Renal cortex interstitium (tissue), 15 donors: ENCODE measurements at places on chromosomes 1 and 21. TPM values are rescaled to one million over a fixed set of nuclear protein-coding genes. Genes with fewer than 3 reads are reported as not detected.
A peak's percentile ranks its signal among the peaks of the same experiment; 100 is the strongest.

DNA sequence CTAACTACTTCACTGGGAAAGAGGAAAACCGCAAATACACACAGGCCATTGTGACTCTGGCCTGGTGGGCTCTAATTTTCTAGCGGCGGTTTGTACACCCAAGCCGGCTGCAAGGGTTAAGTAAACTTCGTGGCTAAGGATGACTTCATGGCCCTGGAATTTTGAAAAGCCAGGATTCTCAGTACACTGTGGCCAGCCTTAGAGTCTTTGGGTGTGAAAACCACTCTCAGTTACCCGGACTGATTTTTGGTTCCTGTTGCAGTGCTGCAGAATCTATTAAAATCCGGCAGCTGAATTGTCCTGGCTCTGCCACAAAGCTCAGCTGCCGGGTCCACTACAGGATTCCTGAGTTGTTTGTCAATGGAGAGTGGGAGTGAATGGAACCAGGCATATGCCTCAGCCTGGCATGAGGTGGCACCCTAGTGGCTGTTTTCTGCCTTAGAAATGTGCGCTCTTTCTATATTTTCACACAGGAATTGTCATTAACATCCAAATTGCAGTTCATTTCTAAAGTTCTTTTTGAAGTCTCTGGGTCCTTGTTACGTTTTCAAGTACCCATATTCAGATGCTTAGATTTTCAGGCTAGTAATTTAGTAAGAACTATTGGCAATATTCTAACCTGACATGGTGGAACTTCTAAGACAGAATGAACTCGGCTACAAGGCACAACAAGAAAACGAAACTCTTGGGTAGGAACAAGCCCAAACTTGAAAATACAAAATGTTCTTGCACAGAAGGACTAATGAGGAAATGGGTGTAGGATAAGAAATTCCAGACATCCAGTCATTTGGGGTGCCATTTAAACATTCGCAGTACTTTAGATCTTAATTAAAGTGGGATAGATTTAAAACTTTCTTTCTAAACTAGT lies 255.9 kb downstream of the NFIA start:
- DNase-seq = peak; percentile 52

DNA sequence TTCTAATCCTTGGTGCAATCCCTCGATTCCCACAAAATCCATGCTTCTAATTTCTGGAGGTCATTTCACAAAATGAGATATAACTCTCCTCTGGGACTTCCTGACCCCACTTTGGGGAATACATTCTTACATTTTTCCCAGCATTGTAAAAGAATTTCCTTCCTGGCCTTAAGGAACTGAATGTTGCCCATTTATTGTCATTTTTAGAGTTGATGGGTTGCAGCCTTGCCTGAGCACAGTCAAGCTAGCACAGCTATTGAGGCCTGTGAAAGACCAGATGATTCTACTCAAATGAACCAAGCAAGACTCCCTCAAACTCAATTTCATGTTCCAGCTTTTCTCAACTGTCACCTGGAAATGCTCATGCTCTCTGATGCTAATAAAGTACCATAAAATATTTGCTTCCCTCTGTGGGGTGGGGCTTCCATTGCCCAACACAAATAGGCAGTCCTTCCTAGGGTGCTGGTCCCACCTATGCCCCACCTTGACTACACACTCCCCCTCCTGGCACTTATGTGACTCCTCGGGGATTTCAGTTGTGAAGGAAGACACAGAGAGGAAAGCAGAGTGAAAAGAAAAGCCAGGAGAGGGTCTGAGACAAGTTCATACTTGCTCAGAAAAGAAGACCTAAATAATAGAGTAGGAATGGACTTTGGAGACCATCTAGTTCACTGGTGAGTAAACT lies 24.0 kb upstream of the CDC7 start:
- DNase-seq = peak; percentile 59

DNA sequence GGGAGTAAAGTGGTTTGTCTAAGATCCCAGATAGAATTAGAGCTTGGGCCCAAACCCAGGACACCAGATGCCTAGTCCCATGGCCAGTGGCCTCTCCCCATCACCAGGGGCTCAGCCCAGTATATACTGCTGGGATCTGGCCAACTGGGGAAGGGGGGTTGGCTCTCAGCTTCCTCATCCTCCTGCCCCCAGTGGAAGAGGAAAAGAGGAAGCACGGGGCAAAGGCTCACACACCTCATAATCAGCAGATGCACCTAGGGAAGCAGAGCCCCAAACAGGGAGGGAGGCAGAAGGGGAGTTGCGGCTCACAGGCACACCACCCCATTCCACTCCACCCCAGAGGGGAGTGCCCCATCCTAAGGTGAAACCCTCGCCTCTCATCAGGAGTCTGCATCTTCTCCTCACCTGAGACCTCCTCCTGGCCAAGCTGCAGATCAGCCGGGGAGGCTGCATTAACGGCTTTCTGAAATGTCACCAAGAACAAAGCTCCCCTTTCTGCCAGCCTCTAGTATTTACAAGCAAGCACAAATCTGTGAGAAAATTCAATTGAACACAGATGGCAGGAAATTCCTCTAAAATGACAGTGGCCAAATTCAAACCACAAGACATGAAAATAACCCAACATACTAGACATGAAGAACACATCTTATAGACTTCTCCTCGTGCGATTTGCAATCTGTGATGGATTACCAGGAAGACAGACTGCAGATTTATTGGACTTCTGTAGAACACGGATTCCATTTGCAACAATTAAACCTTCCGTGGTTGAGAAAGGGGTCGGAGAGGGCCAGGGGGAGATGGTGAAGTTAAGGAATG lies 82.8 kb downstream of the GLIS1 start:
- no peak for DNase-seq

DNA sequence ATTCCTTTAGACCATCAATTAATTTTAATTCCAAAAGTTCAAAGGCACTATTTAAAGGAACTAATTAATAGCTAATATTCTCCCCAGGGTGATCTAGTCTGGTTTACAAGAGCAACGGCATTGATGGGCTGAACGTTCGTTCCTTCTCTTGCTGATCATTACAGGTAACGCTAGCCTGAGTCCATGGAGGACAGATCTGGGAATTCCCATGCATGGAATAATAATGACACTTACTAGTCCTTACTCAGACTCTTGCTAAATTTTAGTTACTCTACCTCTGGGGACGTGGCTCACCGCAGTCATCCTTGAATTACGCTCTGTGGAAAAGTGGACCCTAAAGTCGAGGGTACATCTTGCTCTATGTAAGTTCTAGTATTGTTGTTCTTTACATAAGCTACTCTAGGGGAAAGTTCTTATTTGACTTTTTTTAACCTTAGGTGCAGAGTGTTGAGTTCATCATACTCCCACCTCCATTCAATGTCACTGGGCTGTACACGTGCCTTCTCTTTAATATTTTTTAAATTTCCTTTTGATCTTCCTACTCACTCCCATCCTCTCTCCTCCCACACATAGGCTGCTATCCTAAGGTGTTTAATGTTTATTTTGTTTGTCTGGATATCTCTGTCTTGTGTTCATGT lies 133.9 kb downstream of the ZNF281 start:
- no peak for DNase-seq

CAPN8 gene
- polyA plus RNA-seq = 3.8 TPM

PRAMEF25 gene
- not detected for polyA plus RNA-seq

- no peak for DNase-seq
These were observed 11.8 kb upstream of the ARHGEF2 start for GRCh38 chr1:155990005-155990739.

HAX1 gene
- 77.6 TPM for polyA plus RNA-seq

DNA sequence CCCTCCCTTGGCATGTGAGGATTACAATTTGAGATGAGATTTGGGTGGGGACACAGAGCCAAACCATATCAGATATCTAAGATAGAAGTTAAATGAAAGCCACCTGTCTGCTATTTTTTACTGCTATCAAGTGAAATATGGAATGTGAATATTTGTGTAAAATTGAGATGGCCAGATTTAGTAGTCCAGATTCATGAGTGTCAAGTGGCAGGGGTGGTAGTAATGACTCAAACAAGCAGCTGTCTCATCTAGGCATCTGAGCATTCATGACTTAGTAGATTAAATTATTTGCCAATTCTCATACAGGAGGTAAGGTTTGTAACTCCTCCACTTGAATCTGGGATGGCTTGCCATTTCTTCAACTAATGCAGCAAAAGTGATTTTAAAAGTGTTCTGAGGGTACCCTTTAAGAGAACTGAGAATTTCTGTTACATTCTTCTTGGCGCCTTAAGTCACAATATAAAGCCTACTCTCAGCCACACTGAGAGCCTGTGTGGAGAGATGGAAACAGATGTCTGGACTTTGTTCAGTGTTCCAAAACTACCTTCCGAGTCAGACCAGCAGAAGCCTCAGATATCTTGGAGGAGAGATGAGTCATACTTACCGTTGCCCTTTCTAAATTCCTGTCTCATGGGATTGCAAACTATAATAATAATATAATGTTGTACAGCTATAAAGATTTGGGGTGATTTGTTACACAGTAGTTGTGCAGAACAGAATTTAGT lies 1065.6 kb upstream of the TMPRSS15 start:
- DNase-seq = no peak

- DNase-seq = no peak
These were observed 20.6 kb downstream of the LRRC42 start for GRCh38 chr1:53966794-53967193.

DNA sequence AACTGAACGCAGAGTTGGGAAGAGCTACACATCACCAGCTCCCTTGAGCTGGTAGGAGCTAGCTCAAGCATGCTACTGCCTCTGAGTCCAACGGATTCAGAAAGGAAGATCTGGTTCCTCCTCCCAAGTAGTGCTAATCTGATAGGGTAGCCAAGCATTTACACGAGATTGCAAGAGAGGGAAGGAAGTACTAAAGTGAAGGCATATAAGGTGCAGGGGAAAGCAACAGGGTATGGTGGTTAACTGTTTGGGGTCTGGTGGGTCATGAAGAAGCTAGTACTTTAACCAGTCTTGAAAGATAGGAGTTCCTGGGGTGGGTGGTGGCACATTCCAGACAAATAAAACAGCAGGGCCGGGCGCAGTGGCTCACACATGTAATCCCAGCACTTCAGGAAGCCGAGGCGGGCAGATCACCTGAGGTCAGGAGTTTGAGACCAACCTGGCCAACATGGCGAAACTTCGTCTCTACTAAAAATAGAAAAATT lies 20.2 kb upstream of the ZNF436 start:
- no peak for DNase-seq

GBP5 gene
- polyA plus RNA-seq = 0.40 TPM

SPRR2G gene
- not detected for polyA plus RNA-seq

NFASC gene
- 17.2 TPM for polyA plus RNA-seq

MATN1 gene
- 0.36 TPM for polyA plus RNA-seq

DNA sequence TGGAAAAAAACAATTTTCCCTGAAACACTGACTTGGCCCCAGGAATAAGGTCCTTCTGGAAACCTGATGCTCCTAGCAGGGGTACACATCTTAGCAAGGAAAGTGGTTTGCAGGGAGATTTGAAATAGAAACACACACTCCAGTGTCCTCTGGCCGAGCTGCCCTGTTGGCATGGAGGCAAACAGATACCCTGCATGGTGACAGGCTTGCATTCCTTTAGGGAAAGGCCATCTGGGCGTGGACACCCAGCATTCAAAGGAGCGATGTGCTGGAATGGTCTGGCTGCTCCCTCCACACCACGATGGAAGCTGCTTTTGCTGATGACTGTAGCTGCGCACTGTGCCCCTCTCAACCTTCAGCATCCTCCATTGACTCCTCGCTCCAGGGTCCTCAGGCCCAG lies 41.5 kb upstream of the BCAR3 start:
- no peak for DNase-seq

GRCh38 chr1:181021811-181022434 lies 747 bp downstream of the STX6 start:
- peak; percentile 63 for DNase-seq

DNA sequence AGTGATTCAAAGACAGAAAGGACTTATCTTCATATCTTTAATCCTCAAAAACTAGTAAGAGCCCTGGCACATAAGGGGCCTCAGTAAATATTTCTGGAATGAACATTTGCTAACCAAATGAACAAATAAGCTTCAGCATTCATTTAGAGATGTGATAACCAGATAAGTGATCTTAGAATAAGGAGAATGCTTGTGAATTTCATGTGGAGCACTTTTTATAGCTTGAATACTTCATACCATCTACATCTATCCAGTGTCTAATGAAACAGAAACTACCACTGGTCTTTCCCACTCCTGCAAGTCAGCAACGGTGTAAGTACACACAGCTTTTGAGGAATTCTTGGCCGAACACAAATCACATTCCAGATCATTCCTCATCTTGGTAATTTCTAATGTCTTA lies 38.5 kb downstream of the EDEM3 start:
- DNase-seq = no peak

DNA sequence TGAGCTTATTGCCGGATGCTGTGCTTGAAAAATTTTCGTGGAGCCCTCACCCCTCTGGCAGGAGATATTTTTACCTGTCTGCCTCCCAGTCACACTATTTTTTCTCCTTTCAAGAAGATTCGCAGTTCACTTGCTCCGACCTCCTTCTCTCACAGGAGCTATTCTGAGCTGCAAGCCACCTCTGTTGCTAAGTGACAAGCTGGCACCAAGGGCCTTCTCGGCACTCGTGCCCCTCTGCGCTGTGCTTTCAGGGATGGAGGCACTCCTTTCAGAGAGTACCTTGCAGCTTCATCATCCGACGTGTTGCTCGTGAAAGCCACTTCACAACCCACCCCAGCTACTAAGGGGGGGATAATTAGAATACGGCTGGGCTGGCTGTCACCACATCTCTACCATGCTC lies 11.6 kb downstream of the SLC6A17 start:
- no peak for DNase-seq

CASZ1 gene
- 28.3 TPM for polyA plus RNA-seq

EXO5 gene
- polyA plus RNA-seq = 11.6 TPM

GRCh38 chr1:90821152-90821787 lies 104.2 kb upstream of the BARHL2 start:
- DNase-seq = no peak

- DNase-seq = no peak
These were observed 59.9 kb upstream of the SPOCD1 start for GRCh38 chr1:31875636-31876236.

- DNase-seq = no peak
These were observed 25.4 kb upstream of the LRRC3 start for GRCh38 chr21:44429894-44430293.

DNA sequence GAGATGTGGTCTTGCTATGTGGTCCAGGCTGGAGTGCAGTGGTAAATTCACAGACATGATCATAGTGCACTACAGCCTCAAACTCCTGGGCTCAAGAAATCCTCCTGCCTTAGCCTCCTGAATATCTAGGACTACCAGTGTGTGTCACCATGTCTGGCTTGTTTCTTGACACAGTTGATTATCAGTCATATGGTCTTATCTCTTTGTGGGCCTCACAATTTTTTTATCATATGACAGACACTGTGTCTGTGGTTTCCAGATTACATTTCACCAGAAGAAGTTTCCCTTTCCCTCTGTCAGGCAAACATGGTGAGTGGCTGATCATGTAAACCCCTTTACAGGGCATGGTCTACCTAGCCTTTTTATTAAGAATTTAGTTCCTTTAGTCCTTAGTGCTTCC lies 96.1 kb downstream of the HFM1 start:
- no peak for DNase-seq

ACOT7 gene
- 36.6 TPM for polyA plus RNA-seq

TIPRL gene
- polyA plus RNA-seq = 49.7 TPM

- DNase-seq = no peak
These were observed 195.4 kb upstream of the C1orf174 start for GRCh38 chr1:4095433-4095971.

SPATA45 gene
- polyA plus RNA-seq = 0.41 TPM
